ENCODE measurements at places on chromosomes 5 and 9.

GRCh38 chr5:5929291-5930020 lies 448.9 kb downstream of the MED10 start:
- no peak for DNase-seq

DNA sequence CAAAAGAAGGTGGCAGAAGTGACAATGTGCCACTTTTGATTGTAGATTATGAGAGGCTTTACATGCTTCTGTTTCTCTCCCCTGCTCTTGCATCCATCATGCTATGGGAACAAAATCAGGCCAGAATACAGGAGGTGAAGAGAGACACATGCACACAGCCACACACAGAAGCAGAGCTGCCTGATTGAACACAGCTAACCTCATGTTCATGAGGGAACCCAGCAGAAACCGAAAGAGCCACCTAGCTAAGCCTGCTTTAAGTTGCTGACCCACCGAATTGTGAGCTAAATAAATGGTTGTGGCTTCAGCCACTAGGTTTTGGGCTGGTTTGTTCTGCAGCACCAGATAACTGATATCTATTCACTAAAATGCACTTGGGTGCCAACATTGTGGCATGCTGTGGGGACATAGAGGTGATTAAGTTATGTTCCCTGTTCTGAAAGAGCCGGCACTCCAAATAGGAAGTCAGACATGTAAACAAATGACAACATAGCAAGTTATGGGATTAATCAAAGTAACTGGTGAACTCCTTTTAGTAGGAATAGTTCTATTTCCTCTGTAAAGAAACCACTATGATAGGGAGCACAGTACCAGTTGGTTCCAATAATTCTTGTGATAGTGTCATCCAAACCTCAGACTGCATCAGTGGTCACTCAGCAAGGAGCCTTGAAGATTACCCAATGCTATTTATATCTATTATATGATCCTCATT lies 93.6 kb upstream of the TNC start:
- DNase-seq = peak; percentile 95

- no peak for DNase-seq
These were observed 58.4 kb downstream of the TEX10 start for GRCh38 chr9:100294341-100294740.

GRCh38 chr5:61619289-61619688 lies 287.2 kb downstream of the ZSWIM6 start:
- DNase-seq = no peak

DNA sequence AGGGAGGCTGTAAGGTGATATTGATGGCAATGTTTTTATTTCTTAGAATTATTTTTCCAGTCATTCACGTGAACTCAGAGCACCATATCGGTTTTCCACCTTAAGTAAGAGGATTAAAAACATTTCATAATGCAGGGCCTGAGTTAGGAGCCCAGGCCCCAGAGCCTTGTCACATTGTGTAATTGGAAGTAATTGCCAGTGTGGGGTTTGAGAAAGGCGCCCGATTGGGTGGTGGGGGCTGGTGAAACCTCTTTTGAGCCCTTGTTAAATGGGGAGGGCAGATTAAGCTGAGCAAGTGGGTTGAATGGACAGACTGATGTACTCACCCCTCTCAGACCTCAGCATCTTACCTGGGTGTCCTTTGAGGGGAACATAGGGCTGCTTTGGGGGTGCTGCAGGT lies 116.7 kb upstream of the PITX1 start:
- DNase-seq = no peak
